Mammary epithelial cell (primary cell): ENCODE measurements at places on chromosomes 5 and 9. TPM values are rescaled to one million over a fixed set of nuclear protein-coding genes. Genes with fewer than 3 reads are reported as not detected.

DNA sequence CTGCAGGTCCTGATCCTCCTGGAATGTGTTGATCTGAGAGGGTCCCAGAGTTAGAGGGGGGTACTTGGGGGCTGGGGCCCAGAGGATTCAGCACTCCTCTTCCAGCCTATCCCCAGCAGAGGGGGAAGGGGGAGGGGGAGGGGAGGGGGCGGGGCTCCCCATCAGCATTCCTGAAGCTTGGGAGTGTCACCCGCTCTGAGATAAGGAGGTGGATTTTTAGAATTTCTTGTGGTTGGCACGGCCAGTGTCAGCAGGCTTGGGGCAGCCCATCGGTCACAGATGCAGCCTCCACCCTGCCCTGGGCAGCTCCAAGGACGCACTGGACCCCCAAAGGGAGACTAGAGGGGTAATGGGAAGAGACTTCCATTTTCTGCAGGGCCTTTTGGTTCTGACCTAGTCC, 5.3 kb downstream of the FGF18 start:
- no peak for DNase-seq

DNA sequence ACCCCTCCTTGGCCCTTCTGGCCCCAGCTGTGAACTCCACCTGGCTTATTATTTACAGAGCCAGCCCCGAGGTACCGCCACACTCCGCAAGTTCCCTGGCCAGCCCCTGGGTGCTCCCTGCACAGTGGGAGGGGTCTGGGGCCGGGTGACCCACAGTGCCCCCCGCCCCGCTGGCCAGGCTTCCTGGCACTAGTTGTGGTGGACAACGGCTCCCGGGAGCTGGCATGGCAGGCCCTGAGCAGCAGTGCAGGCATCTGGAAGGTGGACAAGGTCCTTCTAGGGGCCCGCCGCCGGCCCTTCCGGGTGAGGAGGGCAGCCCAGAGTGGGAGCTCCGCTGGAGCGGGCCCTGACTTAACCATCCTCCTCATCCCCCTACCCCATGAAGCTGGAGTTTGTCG, 3.9 kb downstream of the MAMDC4 start:
- no peak for DNase-seq

- DNase-seq = no peak
These were observed 87.9 kb downstream of the SLC1A3 start for GRCh38 chr5:36694351-36694750.

RARS1 gene
- polyA plus RNA-seq = 60.7 TPM

C5orf34 gene
- 4.9 TPM for polyA plus RNA-seq

DNA sequence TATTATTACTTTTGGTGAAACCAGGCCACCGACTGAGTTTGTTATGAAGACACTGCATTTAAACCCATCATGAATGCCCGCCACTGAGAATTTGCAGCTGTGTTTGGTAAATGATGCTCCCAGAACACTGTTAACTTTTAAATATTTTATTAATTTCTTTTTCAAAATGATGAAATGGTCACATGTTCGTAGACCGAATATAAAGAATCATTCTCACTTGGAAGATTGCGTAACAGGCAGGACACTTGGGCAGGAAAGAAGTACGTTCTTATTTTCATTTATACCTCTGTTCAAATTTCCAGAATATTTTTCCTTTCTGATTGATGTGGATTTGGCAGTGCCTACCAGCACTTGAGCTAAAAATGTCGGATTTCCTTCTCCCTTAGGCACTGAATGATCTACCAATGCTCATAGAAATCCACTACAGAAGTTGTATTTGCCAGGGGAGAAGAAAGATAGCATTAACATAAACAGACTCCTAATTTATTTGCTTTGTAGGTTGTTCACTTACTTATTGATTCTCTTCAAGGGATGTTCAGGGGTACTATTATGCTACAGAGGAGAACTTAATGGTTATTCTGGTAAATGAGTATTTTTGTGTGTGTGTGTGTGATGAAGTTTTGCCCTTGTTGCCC, 13.8 kb downstream of the CYFIP2 start:
- DNase-seq = no peak

DNA sequence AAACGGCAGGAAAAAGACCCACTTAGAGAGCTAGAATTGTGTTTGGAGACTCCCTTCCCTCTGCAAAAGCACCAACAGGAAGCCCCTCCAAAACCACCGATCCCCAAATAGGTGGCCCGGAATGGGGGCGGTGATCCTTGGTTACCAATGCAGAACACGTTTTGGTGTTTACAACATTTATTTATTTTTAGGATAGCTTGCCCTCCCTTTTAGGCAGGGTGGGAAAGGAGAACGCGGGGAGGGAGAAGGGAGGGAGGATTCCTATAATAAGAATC, 579 bp upstream of the NTRK2 start:
- no peak for DNase-seq

PCDHAC1 gene
- 1.5 TPM for polyA plus RNA-seq

DNA sequence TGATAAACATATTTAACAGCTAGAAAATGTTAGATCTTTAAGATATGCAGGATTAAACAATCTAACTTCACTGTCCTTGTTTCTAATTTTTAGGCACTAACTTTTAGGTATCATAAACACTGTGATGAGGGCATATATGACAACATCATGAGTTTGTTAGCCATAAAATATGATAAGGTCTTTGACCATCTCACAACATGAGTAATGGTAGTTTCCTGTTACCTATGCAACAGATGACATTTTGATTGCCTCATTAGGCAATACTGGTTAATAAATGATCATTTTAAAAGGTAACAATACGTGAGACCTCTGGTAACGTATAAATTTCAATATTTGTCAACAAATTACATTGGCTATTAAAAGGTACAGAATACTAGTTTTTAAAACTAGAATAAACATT, 613.5 kb downstream of the PDE4D start:
- DNase-seq = peak; percentile 15

GRCh38 chr5:131000289-131000688, 164.8 kb downstream of the HINT1 start:
- DNase-seq = no peak

DNA sequence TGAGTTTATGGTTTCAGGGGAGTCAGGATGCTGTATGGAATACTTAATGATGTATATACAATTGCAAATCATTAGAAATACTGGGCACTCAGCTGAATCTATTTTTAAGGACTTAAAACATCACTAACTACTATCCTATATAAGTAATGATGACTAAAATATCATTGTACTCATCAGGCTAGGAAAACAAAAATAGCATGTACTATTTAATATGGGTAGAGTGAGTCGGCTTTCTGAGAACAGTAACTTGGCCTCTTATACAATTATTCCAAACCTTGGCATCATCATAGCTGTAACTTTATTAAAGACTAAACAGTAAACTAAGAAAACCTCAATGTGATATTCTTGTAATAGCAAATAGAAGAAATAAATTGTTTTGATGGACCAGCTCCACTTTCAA, 94.5 kb downstream of the PJA2 start:
- no peak for DNase-seq

DNA sequence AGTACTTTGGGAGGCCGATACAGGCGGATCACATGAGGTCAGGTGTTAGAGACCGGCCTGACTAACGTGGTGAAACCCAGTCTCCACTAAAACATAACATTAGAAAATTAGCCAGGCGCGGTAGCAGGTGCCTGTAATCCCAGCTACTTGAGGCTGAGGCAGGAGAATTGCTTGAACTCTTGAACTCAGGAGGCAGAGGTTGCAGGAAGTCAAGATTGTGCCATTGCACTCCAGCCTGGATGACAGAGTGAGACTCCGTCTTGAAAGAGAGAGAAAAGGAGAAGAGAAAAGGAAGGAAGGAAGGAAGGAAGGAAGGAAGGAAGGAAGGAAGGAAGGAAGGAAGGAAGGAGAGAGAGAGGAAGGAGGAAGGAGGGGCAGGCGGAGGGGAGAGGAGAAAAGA, 45.1 kb downstream of the MYO10 start:
- no peak for DNase-seq

IRX2 gene
- polyA plus RNA-seq = 18.4 TPM

GRCh38 chr9:72497447-72498046, 23.9 kb upstream of the TMC1 start:
- no peak for DNase-seq

TAF11L5 gene
- polyA plus RNA-seq = not detected

- DNase-seq = no peak
These were observed 63.1 kb downstream of the NACC2 start for GRCh38 chr9:136031741-136032730.

DNA sequence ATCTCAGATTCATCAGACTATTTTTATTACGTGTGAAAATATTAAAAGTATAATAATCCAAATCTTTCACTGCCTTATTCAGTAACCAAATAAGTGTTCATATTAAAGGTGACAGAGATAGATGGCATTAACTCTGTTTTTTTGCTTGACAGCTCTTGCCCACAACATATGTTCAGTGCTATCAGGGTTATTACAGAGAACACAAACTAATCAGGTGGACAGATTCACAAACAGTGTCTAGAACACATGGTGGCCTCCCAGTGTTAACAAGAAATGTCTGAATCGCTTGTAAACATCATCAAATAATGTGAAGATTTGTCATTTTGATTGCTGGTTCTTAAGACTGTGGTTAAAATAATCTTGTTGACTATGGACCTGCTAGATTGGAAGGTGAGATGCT, 609.1 kb upstream of the GRAMD2B start:
- no peak for DNase-seq

DNA sequence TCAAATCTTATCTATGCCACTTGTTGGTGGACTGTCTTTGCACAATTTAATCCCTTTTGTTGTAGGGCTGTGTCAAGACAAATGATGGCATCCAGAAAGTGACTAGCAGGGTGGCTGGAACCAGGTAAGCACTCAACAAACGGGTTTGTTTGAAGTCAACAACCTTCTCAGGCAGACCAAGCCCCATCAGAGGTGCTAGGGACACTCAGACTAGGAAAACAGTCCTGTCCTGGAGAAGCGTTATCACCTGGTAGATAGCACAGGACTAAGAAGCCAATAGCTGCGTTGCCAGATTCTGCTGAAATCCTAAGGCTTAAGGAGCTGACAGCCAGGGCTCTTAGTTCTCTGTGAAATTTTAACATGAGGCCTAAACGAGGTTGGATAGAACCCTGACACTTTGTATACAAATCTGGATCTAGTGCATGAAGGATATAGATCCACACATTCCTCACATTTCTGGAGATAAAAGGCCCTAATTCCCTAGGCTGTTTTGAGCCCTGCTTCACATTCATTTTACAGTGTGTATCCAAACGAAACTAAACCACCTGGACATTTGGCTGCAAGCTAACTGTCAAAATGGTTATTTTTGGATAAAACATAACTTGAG, 179.8 kb downstream of the DCP2 start:
- no peak for DNase-seq

GPX3 gene
- polyA plus RNA-seq = 2.5 TPM
